ENCODE measurements at places on chromosomes 6 and 20. TPM values are rescaled to one million over a fixed set of nuclear protein-coding genes. Genes with fewer than 3 reads are reported as not detected.
A peak's percentile ranks its signal among the peaks of the same experiment; 100 is the strongest.

GRCh38 chr6:170272341-170273065 is 18.4 kb downstream of the DLL1 start:
- no peak for DNase-seq

- no peak for DNase-seq
Measured at GRCh38 chr20:24337551-24337950, 131.9 kb upstream of the SYNDIG1 start.

GRCh38 chr6:107272246-107272645 is 156.9 kb upstream of the BEND3 start:
- DNase-seq = no peak

GRCh38 chr20:31968291-31969126 is 558 bp downstream of the XKR7 start:
- peak; percentile 93 for DNase-seq

DNA sequence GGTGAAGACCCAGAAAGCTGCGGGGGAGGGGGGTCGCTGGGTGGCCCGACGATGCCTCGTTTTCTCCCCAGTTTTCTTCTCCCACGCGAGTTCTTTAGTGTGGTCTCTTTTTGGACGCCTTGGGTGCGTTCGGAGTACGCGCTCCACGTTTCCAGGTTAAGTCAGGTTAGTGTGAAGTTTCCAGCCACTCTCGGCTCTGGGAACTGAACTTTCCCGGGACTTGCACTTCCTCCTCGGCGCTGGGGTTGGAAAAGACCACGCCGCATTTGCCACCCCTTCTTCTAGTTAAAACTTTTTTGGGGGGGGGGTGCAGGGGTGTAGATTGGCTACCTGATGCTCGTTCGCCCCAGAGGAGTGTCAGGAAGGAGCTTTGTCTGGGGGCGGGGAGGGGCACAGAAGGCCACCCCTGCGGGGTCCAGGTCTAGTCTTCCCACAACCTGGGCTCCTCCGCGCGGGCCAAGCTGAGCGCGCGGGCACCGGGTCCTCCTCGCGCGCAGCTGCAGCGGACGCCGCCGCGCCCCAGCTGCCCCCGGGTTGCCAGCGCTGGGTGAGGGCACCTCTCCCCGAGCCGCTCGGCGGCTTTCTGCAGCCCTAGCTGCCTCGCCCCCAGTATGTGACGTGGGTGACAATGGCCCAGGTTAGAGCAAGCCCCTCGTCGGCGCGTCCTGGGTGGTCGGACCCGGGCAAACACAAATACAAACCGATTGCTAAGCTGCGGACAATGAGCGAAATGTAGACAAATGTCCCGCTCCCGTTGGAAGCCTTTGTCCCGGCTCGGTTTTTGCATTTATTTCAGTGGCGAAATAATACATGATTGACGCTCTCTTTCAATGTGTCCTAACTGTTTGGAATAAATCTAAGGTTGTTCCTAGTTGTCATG is 1.7 kb upstream of the NKX2-2 start:
- DNase-seq = no peak

GRCh38 chr20:57795342-57795697 is 85.5 kb upstream of the PMEPA1 start:
- DNase-seq = no peak

GRCh38 chr20:59328071-59328470 is 27.7 kb downstream of the EDN3 start:
- no peak for DNase-seq

GRCh38 chr20:50571466-50571865 is 61.3 kb downstream of the PTPN1 start:
- no peak for DNase-seq

DNA sequence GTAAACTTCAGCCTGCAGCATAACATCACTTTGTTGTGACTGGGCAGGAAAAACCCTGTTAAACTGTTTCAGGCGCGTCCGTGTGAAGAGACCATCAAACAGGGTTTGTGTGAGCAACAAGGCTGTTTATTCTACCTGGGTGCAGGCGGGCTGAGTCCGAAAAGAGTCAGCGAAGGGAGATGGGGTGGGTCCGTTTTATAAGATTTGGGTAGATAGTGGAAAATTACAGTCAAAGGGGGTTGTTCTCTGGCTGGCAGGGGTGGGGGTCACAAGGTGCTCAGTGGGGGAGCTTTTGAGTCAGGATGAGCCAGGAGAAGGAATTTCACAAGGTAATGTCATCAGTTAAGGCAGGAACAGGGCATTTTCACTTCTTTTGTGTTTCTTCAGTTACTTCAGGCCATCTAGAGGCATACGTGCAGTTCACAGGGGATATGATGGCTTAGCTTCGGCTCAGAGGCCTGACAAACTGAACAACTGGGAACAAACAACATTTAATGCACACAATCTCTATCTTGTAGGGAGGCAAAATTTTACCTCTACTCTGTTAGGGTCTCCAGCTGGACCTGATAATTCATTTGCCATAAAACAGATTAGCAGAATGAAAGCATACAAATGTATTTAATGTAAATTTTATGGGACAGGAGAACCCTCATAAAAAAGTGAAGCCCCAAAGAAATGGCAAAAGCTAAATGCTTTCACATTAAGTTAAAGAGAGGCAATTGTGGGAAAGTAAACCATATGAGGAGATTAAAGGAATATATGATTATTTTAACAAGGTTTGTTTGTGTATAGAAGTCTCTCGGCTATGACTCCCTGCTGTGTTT is 58.3 kb upstream of the HFE start:
- no peak for DNase-seq

Gene TMEM181
- total RNA-seq = 29.5 TPM

Gene HNF4A
- total RNA-seq = not detected

Gene TGM2
- total RNA-seq = 216 TPM

Gene SPAG4
- total RNA-seq = 15.2 TPM

Gene HAO1
- not detected for total RNA-seq

Data from endothelial cell (in vitro differentiated cells).